Left lung (tissue), 14 donors: ENCODE measurements at places on chromosomes 3 and 15. TPM values are rescaled to one million over a fixed set of nuclear protein-coding genes. Genes with fewer than 3 reads are reported as not detected.

- no peak for DNase-seq
- no peaks in the 10 kb centered on the region for H3K4me1 ChIP-seq
- H3K36me3 ChIP-seq, result no peaks in the 10 kb centered on the region
- no peak overlapping the region for H3K27ac ChIP-seq
- no peaks in the 10 kb centered on the region for H3K27me3 ChIP-seq
Observed at GRCh38 chr15:71066983-71067382, 48.3 kb upstream of the THSD4 start.

Gene RASL12
- 106 TPM for polyA plus RNA-seq

GRCh38 chr3:38586546-38587520, 62.7 kb downstream of the SCN5A start:
- DNase-seq, result no peak
- H3K36me3 ChIP-seq, result no peaks in the 10 kb centered on the region
- no peak overlapping the region for H3K4me3 ChIP-seq
- H3K4me1 ChIP-seq, result no peaks in the 10 kb centered on the region
- no peak overlapping the region for H3K27ac ChIP-seq

Gene SOX14
- not detected for polyA plus RNA-seq

Gene KBTBD8
- polyA plus RNA-seq, result 1.8 TPM

DNA sequence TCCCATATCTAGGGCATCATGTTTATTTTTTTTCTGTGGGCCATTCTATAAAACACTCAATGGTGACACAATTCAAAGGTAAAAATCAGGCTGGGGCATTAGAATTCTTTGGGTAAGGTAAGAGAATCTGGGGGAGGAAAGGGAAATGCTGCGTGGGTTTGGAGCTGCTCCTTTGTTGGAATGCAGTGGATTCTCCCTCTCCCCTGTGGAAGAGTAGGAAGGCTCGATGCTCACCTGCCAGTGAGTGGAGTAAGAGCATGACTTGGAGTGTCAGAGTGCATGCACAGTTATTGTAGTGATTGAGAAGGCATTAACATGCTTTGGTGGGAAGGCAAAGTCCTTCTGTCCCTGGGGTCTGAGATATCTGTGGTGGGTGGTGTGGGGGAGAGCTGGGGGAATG, 280.0 kb downstream of the PDCD6IP start:
- H3K27me3 ChIP-seq, result no peaks in the 10 kb centered on the region
- no peaks in the 10 kb centered on the region for H3K36me3 ChIP-seq
- H3K27ac ChIP-seq, result no peak overlapping the region
- no peak overlapping the region for H3K4me3 ChIP-seq
- DNase-seq, result no peak

DNA sequence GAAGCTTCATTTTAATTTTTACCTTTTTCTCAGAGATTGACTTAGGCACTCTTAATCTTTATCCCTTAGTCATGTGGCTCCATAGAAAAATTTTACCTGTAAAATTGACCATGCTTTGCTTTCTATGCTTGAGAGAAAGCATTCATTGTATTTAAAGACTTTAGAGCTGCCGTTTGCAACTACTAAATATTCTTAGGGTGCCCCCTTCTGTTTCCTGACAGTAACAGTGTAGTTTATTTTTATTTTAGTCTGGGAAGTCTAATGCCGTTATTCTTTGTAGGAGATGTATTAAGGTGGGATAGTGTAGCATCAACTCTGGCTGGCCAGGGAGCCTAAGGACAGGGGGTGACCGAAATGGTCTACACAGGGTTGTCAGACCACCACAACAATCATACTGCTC, 84.5 kb upstream of the SYNPR start:
- no peak overlapping the region for H3K4me3 ChIP-seq
- DNase-seq, result peak; percentile 26
- no peaks in the 10 kb centered on the region for H3K27me3 ChIP-seq
- H3K36me3 ChIP-seq, result no peaks in the 10 kb centered on the region

DNA sequence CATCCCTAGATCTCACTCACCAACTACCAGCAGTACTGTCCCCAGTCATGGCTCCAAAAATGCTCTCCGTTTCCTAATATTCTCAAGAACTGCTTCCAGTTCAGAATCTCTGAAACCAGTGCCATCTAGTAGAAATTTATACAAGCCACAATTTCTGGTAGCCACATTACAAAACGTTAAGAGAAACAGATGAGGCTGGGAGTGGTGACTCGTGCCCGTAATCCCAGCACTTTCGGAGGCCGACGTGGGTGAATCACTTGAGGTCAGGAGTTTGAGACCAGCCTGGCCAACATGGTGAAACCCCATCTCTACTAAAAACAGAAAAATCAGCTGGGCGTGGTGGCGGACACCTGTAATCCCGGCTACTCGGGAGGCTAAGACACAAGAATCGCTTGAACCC, 78.4 kb upstream of the RAD18 start:
- H3K27me3 ChIP-seq, result no peaks in the 10 kb centered on the region
- DNase-seq, result no peak
- no peaks in the 10 kb centered on the region for H3K36me3 ChIP-seq
- H3K4me3 ChIP-seq, result no peak overlapping the region

DNA sequence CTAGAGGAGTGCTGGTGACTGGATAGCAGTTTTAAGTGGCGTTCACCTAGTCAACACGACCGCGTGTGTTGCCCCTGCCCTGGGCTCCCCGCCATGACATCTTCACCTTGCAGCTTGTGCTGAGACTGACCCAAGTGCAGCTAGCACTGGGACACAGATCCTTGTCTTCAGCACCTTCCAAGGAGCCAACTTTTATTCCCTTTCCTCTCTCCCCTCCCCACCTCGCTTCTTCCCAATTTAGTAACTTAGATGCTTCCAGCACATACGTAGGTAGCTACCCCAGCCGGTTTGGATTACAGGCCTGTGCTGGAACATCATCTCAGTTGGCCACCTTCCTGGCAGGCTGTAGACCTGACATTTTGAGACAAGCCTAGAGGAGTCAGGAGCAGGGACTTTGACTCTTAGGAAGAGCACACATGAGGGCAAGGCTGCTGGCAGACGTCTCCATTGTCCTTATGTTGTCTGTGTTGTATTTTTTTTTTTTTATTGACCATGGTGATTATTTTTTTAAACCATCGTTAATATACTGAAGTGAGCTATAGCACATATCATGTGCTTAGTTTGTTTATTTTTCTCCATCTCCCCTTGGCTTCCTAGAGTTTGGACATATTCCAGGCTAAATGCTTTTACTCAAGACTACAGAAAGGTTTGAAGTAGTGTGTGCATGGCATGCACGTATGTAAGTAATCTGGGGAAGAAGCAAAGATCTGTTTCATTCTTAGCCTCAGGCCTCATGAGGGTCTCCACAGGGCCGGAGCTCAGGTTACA, 61.1 kb downstream of the AAGAB start:
- no peaks in the 10 kb centered on the region for H3K4me1 ChIP-seq
- H3K4me3 ChIP-seq, result no peak overlapping the region
- H3K36me3 ChIP-seq, result peaks cover 65% of the 10 kb centered on the region
- no peak for DNase-seq
- no peak overlapping the region for H3K27ac ChIP-seq
- H3K27me3 ChIP-seq, result no peaks in the 10 kb centered on the region

DNA sequence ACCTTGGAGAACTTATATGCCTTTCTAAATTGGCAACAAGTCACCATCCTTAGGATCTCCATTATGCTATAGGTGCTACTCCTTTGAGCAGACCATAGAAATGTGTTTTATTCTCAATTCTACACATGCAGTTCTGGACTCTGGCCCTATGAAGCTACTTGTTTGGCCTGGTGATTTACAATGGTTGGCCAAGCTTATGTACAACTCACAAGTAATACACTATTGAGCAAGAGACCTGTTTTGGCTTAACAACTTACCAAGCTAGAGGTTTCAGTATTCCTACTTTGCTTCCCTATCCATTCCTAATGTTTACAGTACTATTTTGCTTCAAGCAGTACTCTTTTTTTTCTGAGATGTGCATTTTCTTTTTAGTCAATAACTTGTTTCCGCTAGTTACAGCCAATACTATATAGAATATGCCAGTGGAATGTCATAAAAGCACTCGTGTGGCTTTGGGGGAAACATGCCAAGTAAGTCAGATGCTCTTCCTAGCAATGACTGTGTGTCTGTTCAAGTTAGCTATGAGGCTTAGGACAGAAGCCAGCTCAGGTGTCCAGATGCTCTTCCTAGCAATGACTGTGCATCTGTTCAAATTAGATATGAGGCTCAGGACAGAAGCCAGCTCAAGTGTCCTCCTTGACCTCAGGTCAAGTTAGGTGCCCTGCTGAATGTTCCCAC, 174.9 kb upstream of the SEMA6D start:
- no peaks in the 10 kb centered on the region for H3K4me1 ChIP-seq
- H3K4me3 ChIP-seq, result no peak overlapping the region
- DNase-seq, result no peak
- H3K36me3 ChIP-seq, result no peaks in the 10 kb centered on the region

GRCh38 chr15:40826423-40827075, 2.0 kb downstream of the PPP1R14D start:
- no peaks in the 10 kb centered on the region for H3K4me1 ChIP-seq
- no peaks in the 10 kb centered on the region for H3K36me3 ChIP-seq
- H3K4me3 ChIP-seq, result no peak overlapping the region

- no peak for DNase-seq
- H3K27ac ChIP-seq, result no peak overlapping the region
- H3K36me3 ChIP-seq, result no peaks in the 10 kb centered on the region
- H3K27me3 ChIP-seq, result no peaks in the 10 kb centered on the region
- no peak overlapping the region for H3K4me3 ChIP-seq
- H3K4me1 ChIP-seq, result no peaks in the 10 kb centered on the region
Observed at GRCh38 chr3:146134348-146135117, 26.5 kb downstream of the PLOD2 start.

GRCh38 chr3:56772952-56773938, 28.5 kb downstream of the ARHGEF3 start:
- DNase-seq, result no peak
- no peak overlapping the region for H3K27ac ChIP-seq
- no peak overlapping the region for H3K4me3 ChIP-seq
- peaks cover 55% of the 10 kb centered on the region for H3K4me1 ChIP-seq
- H3K27me3 ChIP-seq, result no peaks in the 10 kb centered on the region

- H3K4me1 ChIP-seq, result peaks cover 62% of the 10 kb centered on the region
- H3K4me3 ChIP-seq, result peak overlapping the region; percentile 72
- H3K27ac ChIP-seq, result peak overlapping the region; percentile 99
- no peaks in the 10 kb centered on the region for H3K36me3 ChIP-seq
Observed at GRCh38 chr15:42274702-42274989, 1.4 kb upstream of the TMEM87A start.

Gene NANOGP8
- 0.34 TPM for polyA plus RNA-seq

Gene ADGRG7
- polyA plus RNA-seq, result not detected

Gene RARB
- polyA plus RNA-seq, result 31.8 TPM

Gene IL12A
- polyA plus RNA-seq, result 1.9 TPM

- no peaks in the 10 kb centered on the region for H3K27me3 ChIP-seq
- no peaks in the 10 kb centered on the region for H3K36me3 ChIP-seq
- DNase-seq, result no peak
- no peak overlapping the region for H3K27ac ChIP-seq
- peaks cover 11% of the 10 kb centered on the region for H3K4me1 ChIP-seq
Observed at GRCh38 chr15:49036650-49037545, 9.3 kb downstream of the SECISBP2L start.

DNA sequence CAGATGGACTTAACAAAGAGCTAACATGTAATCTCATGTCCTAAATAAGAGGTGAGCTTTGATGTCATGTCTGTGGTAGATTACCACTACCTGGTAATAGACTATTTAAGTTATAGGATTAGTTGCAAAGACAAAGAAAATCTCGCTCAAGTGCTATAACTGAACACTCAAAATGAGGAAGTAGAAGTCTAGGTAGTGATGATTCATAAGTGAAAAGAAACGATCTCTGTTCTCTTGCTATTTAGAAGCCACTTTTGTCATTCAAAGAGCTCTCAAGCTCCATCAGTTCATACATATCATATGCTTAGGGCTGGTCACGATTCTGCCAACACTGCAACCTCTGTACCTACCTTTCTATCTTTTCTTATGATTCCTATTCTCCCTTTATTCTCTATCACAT, 110.9 kb downstream of the EDEM1 start:
- H3K27me3 ChIP-seq, result no peaks in the 10 kb centered on the region
- no peak overlapping the region for H3K27ac ChIP-seq
- no peaks in the 10 kb centered on the region for H3K4me1 ChIP-seq
- no peaks in the 10 kb centered on the region for H3K36me3 ChIP-seq
- H3K4me3 ChIP-seq, result no peak overlapping the region

Gene TTC21A
- polyA plus RNA-seq, result 20.8 TPM

DNA sequence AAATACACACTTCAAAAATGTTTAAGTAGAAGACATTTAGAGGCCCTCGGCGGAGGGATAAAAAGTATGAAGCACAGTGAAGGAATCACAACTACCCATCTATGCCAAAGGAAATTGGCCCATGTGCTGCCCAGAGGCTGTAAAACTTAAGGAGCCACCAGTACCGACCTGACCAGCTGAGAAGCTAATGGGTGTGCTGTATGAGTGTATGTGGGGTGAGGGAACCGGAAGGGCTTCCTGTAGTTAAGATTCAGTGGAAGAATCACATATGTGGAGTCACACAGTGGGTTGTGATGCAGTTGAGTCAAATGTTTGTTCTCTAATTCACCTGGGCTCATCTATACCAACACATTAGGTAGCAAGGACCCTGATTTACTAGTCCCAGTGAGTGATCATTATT, 516.0 kb upstream of the IL12A start:
- no peaks in the 10 kb centered on the region for H3K36me3 ChIP-seq
- no peak overlapping the region for H3K4me3 ChIP-seq
- H3K27ac ChIP-seq, result no peak overlapping the region
- H3K27me3 ChIP-seq, result no peaks in the 10 kb centered on the region

DNA sequence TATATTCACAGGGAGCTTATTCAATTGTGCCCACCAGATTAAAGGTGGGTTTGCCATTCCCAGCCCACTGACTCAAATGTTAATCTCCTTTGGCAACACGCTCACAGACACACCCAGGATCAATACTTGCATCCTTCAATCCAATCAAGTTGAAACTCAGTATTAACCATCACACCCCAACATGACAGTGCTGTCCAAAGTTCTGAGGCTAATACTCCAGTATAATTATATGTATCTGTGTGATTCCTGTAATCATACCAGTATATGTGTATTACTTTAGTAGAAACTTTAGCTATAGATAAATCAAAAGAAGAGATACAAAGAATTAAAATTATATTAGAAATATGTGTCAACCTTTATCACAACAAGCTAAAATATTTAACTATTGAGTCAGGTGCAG, 1166.0 kb downstream of the ZPLD1 start:
- H3K27ac ChIP-seq, result no peak overlapping the region
- H3K27me3 ChIP-seq, result no peaks in the 10 kb centered on the region
- no peaks in the 10 kb centered on the region for H3K36me3 ChIP-seq
- H3K4me3 ChIP-seq, result no peak overlapping the region
- no peak for DNase-seq
- H3K4me1 ChIP-seq, result no peaks in the 10 kb centered on the region

Gene NRROS
- 4.8 TPM for polyA plus RNA-seq

DNA sequence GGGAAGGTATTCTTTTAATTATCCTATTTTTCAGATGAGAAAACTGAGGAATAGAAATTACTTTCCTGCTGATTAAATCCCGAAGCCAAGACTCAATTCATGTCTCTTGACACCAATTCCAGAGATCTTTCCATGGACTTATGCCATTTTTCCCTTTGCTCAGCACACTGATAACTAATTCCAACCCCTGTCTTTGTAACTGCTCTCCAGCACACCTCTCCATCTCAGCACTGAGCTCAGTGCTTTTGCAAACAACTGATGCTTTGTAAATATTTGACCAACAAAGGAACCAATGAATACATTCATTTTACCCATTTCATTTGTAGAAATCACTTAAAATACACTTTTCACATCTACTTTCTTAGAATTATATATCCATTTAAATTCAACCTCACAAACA, 249.1 kb downstream of the IL5RA start:
- no peaks in the 10 kb centered on the region for H3K27me3 ChIP-seq
- DNase-seq, result no peak
- no peaks in the 10 kb centered on the region for H3K36me3 ChIP-seq
- no peak overlapping the region for H3K27ac ChIP-seq
- no peaks in the 10 kb centered on the region for H3K4me1 ChIP-seq

Gene ANKRD63
- not detected for polyA plus RNA-seq

Gene ANKUB1
- 0.14 TPM for polyA plus RNA-seq
